ENCODE measurements at places on chromosomes 4 and X.

- no peak for DNase-seq
Measured at GRCh38 chr4:6044276-6044675, 26.0 kb upstream of the C4orf50 start.

- DNase-seq: no peak
Measured at GRCh38 chrX:150088766-150089518, 150.7 kb upstream of the EOLA2 start.

GRCh38 chrX:17459008-17459611, 84.1 kb downstream of the NHS start:
- DNase-seq: no peak

DNA sequence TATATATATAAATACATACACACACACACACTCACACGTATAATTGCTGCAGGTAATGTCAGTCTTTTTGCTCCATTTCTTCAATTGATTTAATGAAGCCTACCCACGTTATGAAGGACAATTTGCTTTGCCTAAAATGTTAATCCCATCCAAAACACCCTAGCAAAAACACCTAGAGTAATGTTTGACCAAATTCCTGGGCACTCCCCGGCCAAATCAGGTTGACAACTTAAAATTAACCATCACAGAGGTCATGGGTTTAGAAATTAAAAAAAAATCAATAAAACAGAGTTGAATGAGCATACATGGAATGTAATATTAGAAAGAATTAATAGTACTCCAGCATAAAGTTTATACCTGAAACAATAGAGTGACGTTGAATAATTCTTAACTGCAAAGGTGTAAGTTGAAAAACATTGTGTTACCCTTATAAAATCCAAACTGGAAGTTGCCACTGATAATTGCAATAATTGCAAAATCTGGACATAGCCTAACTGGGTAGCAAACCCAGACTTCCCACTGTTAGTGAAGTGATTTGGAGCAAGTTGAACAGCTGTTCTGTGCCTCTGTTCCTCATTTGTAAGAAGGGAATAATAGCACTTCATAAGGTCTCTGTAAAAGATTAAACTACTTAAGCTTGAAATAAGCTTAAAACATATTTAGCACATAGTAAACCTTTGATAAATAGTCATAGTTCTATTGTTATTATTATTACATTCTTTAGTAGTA, 2120.5 kb downstream of the PCDH7 start:
- DNase-seq: no peak

DNA sequence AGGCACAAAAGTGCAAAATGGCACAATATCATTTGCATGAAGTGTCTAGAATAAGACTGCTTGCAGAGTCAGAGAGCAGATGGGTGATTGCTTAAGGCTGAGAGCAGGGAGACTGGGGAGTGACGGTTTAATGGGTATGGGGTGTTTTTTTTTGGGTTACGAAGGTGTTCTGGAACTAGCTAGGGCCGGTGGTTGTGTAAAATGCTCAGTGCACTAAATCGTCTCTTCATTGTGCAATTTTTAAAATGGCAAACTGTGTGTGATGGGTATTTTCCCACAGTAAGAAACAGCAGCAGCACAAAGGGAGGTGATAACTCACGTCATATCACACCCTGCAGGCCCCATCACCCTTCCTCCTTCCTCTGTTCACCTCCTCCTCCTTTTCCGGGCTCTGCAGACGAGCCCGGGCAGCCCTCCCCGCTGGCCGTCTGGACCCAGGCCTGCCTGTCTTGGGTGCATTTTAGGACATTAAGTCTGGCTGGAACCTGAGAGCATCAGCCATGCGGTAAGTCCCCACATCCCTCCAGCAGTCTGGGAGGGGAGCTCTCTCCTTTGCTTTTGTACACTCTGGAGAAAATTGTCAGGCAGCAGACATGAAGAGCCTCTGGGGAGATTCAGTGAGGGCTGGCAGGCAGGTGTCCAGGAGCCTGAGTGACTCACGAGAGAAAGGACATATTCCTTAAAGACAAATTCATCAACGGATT, 42.7 kb downstream of the ASMT start:
- peak; percentile 76 for DNase-seq

DNA sequence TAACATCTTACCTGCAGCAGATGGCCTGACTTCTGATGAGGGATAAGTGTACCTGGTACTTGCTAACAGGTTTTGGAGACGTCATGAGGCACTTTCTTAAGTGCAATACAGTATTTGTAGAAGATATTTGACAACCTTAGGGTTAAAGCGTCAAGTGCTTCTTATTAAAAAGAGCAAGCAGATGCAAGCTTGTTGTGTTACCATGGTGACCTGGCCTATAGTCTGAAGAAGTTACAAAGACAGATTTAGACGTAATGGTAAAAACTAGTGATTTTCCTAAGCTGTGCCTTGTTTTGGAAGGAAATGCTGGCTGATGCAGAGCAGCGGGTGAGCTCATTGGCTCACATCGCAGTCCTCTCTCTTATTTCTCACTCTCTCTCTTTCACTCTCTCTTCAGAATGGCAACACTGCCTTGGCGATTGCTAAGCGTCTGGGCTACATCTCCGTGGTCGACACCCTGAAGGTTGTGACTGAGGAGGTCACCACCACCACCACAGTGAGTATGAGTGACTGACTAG, 243.6 kb downstream of the ANK2 start:
- DNase-seq: no peak

DNA sequence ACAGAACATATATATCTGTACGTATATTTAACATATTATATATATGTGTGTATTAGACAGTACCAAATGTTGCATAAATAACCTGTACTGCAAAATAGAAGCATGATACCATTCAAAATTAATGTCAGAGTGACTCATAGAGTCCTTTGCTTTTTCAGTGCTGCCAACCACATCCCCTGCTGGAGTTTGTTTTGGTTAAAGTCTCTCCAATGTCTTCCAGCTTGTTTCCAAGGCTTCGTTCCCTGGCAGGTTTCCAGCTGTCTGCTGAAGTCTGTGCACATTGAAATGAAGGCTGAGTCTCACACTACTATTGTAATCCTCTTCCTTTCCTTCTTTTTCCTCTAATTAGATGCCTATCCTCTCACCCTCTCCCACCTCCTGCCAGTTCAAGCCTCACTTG, 14.9 kb downstream of the NRK start:
- DNase-seq: no peak

- no peak for DNase-seq
Measured at GRCh38 chr4:70703619-70704214, 15.4 kb downstream of the UTP3 start.

DNA sequence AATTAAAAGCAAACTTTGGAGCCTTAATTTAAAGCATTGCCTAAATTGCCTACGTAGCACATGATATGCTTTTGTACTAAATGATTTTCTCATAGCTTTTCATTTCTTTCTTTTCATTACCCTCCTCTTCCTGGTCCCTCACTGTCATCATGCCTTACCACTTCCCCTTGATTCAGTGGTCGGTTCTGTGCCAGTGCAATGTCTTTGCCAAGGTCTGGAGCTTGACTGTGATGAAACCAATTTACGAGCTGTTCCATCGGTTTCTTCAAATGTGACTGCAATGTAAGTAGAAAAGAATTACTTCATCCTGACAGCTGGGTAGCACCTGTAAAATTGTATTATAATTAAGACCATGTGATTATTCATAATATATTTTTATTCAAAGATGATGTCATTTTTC, 72.5 kb downstream of the C4orf46 start:
- no peak for DNase-seq

- DNase-seq: no peak
Measured at GRCh38 chr4:100982345-100982744, 365.0 kb downstream of the PPP3CA start.

DNA sequence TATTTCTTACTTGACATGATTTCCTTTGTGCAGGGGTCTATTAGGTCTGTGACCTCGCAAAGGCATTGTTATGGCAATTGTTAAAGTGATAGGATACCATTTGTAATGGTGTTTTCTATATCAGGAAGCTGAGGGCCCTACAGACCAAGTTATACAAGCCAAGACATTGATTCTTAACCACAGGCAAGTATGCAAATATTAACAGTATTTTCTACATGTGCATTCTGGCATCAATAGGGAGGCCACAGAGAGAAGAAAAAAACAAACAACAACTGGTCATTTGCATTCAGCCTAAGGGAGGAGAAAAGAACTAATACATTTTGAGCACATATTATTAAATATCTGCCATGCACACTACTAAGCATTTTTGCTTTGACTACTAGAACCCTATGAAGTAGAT, 28.5 kb downstream of the GBA3 start:
- no peak for DNase-seq

GRCh38 chrX:1537031-1537715, at the start of gene P2RY8:
Gene P2RY8, minus strand, starts transcription at chrX:1537185. Its CDS starts 70,627 bp downstream, at chrX:1466558.
- DNase-seq: peak; percentile 76

- DNase-seq: no peak
Measured at GRCh38 chrX:28010875-28011274, 29.6 kb upstream of the DCAF8L1 start.

Data from CD4-positive, alpha-beta T cell treated with Interferon gamma for 1 hour (primary cell).